Activated CD4-positive, alpha-beta T cell treated with anti-CD3 and anti-CD28 coated beads, Interleukin-2, amount 10 ng/mL, durations not matched to agents 7 days and 5 days (primary cell): ENCODE measurements at places on chromosomes 13 and 19. TPM values are rescaled to one million over a fixed set of nuclear protein-coding genes. Genes with fewer than 3 reads are reported as not detected.

The FGF14 gene
- total RNA-seq = not detected

The CDK8 gene
- 15.5 TPM for total RNA-seq

The PRTN3 gene
- not detected for total RNA-seq

The CPB2 gene
- total RNA-seq = not detected

The C19orf38 gene
- 2.4 TPM for total RNA-seq

The CRX gene
- total RNA-seq = not detected

The KLHL1 gene
- not detected for total RNA-seq

The C5AR1 gene
- total RNA-seq = 1.2 TPM

The CALR3 gene
- not detected for total RNA-seq

The GPC6 gene
- not detected for total RNA-seq

The C5AR2 gene
- 0.25 TPM for total RNA-seq

The ZNF549 gene
- 9.0 TPM for total RNA-seq

The CSNK1A1L gene
- total RNA-seq = not detected

The APLP1 gene
- total RNA-seq = 0.42 TPM

The COL4A2 gene
- not detected for total RNA-seq

The SLC7A9 gene
- 0.45 TPM for total RNA-seq

The FXYD3 gene
- not detected for total RNA-seq

The THSD1 gene
- total RNA-seq = 0.31 TPM

The ELANE gene
- not detected for total RNA-seq

The MCEMP1 gene
- total RNA-seq = not detected

The COL4A1 gene
- 0.06 TPM for total RNA-seq

The MIA gene
- total RNA-seq = 0.89 TPM

The ZNF208 gene
- 0.73 TPM for total RNA-seq

The KLK6 gene
- not detected for total RNA-seq

The STARD13 gene
- 0.02 TPM for total RNA-seq

The ZNF723 gene
- total RNA-seq = not detected

The SLC6A16 gene
- 5.7 TPM for total RNA-seq

The CCL25 gene
- 5.2 TPM for total RNA-seq

The SYDE1 gene
- total RNA-seq = 0.15 TPM

The ZBTB32 gene
- 17.3 TPM for total RNA-seq

The LGALS7B gene
- total RNA-seq = not detected

The CGB3 gene
- total RNA-seq = not detected

The HCST gene
- 117 TPM for total RNA-seq

The PDX1 gene
- total RNA-seq = not detected
